Activated CD4-positive, alpha-beta T cell treated with anti-CD3 and anti-CD28 coated beads for 1 hour (primary cell): ENCODE measurements at places on chromosomes 4 and X.

GRCh38 chr4:75343333-75343732 lies 170.9 kb downstream of the RCHY1 start:
- DNase-seq, result no peak

- DNase-seq, result no peak
Measured at GRCh38 chr4:122861172-122861943, 34.7 kb downstream of the FGF2 start.

DNA sequence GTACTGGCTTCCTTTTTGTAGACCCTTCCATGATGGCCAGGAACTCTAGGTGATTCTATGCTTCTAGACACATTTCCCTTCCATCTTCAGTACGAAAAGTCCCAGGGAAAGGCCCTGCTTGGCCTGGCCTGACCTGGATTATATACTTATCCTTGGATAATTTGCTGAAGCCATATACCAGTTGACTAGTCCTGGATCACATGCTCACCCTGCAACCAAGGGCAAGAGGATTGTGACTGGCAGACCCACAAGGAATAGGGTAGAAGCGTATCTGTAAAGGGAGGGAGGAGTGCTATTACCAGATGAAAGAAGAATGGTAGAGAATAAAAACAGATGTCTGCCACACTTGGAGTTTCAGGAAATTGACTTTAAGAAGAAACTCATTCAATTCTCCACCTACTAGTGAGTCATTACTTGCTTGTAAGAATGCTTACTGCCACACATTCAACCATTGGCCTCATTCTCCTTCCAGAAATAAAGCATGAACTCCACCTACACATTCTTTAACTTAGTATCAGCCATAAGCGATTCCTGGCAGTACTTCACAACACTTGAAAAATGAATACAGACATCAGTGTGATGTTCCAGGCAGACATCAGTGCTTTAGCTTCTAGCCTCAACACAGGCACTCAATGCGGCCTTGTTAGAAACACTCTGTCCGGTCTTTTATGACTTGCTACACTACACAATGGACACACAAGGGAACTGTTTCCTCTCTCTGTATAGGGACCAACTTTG lies 141.8 kb downstream of the CBR4 start:
- DNase-seq, result no peak

DNA sequence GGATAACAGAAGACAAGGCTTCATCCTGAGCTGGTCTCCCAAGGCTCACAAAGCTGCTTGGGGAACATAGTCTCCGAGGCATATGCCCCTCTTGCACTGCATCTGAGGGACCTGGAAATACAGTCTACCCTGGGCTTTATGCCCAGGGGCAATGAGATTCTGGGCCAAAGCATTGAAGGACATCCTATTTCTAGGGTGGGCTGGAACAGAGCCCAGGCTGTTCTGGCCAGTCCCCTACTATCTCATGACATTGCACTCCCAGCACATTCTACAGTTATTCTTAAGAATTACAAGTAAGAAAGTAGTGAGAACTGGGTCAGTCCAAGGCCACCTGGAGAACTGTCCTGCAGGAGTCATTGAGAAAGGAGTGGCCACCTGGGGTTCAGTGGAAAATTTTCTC lies 107.6 kb downstream of the USP46 start:
- DNase-seq, result no peak

DNA sequence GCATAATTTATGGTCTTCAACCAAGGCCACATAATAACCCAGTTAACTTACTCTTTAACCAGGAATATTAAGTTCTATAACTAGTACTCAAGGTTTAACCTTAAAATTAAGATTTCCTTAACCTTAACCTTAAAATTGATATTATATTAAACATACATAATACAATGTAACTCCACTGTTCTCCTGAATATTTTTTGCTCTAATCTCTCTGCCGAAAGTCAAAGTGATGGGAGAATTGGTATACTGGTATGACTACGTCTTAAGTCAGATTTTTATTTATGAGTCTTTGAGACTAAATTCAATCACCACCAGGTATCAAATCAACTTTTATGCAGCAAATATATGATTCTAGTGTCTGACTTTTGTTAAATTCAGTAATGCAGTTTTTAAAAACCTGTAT lies 22.8 kb downstream of the EREG start:
- no peak for DNase-seq
